ENCODE measurements at places on chromosomes 2 and 18.
A peak's percentile ranks its signal among the peaks of the same experiment; 100 is the strongest.

DNA sequence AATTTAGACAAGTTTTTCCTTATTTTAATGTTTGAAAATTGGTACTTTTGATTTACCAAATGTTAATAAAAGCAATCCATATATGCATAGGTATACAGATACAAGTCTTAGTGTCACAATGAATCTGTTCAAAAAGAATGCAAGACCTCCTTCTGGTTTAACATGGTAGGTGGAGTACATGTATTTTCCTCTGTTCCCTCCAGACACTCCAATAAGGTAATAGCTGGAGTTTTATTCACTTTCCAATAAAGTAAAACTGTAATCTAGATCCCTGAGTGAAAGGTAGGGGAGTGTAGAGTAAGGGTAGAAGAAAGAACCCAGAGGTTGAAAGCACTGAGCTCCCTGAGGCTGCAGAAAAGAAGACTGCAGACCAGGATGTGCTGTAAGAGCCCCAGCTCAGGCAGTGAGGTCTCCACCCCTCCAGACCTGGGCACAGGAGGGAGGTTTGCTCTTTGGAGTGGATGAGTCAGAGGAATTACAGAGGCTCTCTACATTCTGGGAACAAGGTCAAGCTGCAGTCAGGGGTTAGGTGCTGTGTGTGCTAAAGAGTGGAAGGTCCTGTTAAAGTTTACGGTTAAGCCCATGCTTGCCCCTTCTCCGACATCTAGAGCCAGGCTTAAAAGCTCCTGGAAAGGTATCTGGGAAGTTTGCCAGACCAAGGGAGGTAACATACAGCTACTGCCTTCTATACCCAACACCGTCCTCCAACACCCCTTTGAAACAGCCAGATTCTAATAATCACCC is 27.6 kb upstream of the STAT1 start:
- no peak for DNase-seq

DNA sequence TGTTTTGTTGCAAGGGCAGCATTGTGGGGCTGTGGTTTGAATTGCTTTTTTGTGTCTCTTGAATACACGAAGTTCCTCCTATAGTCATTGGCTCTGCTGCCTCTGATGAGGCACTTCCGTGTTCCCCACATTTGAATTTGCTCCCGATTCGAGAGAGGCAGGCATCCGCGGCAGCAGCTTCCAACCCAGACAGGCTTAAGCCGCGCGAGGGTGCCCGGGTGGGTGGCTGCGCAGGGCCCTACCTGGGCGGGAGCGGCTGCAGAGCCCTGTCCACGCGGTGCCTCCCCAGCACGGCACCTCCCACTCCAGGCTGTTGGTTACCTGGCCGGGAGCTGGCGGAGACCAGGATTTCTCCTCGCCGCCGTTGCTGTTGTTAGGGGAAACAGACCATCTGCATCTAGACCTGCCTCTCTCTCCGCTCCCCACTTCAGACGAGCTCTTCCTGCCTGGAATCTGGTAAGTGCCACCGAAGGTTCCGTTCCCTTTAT is 151.3 kb downstream of the NEDD4L start:
- peak; percentile 7 for DNase-seq

DNA sequence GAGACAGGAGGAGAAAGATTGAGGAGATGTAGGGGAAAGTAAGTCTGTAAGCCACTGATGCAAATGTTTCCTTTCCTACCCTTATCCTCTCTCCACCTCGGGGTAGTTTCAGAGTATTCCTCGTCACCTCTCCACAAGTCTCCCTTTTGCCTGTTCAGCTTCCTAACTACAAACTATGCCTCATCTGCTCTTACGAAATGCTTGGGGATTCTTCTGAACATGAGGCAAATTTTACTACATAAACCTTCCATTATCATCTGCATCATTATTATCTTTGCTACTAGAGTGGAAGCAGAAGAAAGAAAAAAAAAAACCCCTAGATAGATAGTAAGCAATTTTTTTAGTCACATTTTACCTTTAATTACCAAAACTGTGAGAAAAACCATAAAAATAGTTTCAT is 43.1 kb upstream of the CWC22 start:
- DNase-seq = no peak

- no peak for DNase-seq
These were observed 209.0 kb downstream of the FAM210A start for GRCh38 chr18:13517369-13517768.

DNA sequence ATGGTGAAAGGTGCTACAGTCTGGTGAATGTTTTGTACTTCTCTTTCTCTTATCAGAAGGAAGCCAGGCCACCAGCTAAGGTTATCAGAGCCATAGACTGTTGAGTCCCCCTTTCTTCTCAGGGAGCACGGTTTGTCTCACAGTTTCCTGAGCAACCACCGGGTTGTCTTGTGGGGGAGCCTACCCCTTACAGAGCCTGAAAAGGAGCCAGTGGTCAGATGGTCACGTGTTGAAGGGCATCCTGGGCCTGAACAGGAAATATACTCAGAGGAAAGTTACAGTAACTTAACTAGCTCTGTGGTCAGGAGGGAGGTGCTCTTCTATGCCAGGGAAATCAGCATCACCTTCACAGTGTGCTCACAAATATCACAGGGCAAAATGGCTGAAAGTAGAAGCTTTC is 11.6 kb downstream of the CD28 start:
- DNase-seq = peak; percentile 37

DNA sequence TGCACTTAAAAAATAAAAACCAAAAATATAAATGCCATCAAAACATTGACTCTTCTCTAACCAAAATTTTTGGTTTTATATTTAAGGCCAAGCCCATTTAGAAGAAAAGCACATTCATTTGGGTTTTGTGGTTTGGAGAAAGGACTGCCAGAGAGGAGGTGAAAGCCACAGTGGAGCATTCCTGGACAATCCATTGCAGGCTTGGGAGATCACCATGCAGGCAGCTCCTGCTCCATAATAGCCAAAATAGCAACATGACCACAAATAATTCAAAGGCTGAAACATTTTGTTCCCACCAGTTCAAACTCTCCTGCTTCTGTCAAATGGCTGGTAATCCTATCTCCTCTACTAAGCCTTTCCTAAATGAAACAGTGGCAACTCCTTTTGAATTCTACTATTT is 73.5 kb downstream of the GALNT3 start:
- DNase-seq = no peak

GRCh38 chr18:41695441-41695840 is 259.6 kb upstream of the PIK3C3 start:
- DNase-seq = no peak
